Stimulated activated CD4-positive, alpha-beta T cell treated with anti-CD3 and anti-CD28 coated beads, Interleukin-15, amount 100 ng/mL, for 1 hour (primary cell): ENCODE measurements at places on chromosomes 7 and 10.

GRCh38 chr7:81195033-81195432 lies 276.2 kb upstream of the SEMA3C start:
- DNase-seq, result no peak

- DNase-seq, result no peak
These were observed 30.2 kb upstream of the IKZF1 start for GRCh38 chr7:50274361-50274760.

DNA sequence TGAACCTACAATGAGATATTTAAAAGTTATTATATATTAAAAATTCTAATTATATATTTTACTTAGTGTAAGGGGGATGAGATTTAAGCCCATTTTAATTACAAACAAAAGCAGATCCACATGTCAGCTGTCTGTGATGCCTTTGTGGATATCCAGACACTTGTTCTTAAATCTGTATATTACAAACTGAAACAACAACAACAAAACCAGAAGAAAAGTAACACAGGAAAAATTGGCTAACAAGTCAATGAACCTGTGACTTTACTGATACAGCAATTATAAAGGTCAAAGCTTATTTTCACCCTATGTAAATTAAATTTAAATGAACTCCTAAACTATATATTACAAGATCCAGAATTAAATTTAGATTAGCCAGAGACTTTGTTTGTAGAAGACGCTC lies 222.7 kb downstream of the CHCHD3 start:
- DNase-seq, result no peak

- no peak for DNase-seq
These were observed 2.1 kb downstream of the PAXIP1 start for GRCh38 chr7:155000795-155001194.

DNA sequence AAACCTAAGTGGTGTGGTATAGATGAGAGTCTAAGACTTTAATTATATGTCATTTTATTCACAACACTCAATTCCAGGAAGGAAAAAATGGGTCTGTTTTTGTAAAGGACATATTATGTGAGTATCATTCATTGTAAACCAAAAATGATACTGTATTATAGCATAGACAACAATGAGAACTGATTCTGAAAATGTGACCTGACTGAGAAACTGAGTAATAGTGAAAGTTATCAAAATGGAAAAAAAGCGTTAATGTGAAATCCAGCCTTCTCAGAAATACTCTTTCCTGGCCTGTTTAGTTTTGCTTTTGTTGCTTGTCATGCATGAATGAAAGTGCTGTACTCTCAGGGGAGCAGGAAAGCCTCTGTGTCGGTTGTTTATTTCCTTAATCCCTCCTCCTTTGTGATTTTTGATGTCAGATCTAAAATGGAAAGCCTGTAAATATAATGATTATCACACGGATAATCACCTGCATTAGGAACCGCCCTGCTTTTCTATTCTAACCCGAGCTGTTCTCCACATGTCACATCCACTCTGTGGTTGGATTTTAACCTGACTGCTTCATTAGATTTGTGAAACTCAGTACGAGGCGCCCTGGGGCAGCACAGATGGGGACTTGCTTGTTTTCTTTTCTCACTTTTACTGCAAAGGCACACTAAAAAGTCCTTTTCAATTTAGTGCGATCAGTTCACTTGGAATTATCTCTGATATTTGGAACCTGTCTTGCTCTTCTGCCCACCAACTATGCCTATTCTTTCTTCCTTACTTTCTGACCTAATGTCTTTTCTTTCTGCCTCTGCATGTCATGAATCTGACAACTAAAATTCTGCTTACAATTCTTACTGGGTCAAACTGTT lies 240.9 kb upstream of the KAT6B start:
- DNase-seq, result no peak

GRCh38 chr7:44141221-44141850 lies at the start of gene MYL7:
MYL7 (minus strand) TSS chr7:44141332; CDS start chr7:44141305, 27 bp downstream.
- no peak for DNase-seq

DNA sequence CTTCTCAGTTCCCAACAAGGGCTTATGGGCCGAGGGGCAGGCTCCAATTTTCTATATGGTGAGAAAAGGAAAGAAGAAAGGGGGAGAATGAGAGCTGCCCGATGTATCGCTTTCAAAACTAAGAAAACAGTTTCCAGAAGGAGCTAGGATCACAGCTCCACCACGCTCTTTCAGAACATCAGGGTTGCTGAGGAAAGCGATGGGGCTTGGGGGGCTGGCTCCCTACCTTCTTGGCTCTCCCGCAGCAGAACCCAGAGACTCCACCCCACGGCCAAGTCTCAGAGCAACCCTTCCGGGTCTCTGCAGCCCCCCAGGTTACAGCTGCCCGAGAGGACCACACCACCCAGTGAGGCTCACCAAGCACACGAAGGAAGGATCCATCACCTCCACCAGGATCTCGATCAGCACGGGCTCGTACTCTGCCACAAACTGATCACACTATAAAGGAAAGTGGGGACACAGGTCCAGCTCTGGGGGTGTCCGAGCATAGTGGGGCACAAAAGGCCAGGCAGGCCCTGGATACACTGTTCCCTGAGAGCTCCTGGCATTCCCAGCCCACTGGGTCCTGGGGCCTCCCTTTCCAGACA lies 32.3 kb downstream of the PSAP start:
- no peak for DNase-seq

DNA sequence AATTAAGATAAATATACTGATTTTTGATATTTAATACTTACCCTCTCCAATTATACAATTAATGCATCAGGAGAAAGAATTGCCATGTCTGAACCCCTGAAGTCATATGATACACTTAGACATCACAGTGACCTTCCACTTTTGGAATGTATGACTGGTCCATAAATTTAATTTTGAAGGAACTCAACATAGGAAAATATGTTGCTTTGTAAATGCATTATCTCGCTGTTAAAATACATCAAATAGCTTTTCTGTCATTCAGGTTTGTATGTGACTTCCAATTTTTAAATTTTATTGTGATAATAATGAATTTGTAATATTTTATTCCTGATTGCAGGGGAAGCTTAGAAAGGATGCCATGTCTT lies 631.9 kb upstream of the ANKRD30A start:
- no peak for DNase-seq

DNA sequence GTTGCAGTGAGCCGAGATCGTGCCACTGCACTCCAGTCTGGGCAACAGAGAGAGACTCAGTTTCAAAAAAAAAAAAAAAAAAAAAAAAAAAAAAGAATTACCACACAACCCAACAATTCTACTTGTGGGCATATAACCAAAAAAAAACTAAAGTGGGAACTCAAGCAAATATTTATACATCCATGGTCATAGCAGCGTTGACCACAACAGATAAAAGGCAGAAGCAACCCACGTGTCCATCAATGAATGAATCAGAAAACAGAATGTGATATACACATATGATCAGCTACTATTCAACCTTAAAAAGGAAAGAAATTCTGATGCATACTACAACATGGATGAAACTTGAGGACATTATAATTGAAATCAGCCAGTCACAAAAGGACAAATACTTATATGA lies 179.3 kb upstream of the NEBL start:
- DNase-seq, result no peak

GRCh38 chr7:133081119-133081598 lies 731 bp downstream of the CHCHD3 start:
- no peak for DNase-seq

DNA sequence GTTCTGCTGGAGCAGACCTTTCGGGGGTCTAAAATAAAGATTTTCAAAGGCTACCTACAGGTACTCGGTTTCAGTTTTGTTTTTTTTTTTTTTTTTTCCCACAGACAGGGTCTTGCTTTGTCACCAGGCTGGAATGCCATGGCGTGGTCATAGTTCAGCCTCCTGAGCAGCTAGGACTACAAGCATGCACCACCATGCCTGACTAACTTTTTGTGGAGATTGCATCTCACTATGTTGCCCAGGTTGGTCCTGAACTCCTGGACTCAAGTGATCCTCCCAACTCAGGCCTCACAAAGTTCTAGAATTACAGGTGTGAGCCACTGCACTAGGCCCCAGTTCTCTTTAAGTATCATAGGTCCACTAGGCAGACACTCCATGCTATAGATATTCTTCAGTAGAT lies 34.5 kb downstream of the BAMBI start:
- no peak for DNase-seq

DNA sequence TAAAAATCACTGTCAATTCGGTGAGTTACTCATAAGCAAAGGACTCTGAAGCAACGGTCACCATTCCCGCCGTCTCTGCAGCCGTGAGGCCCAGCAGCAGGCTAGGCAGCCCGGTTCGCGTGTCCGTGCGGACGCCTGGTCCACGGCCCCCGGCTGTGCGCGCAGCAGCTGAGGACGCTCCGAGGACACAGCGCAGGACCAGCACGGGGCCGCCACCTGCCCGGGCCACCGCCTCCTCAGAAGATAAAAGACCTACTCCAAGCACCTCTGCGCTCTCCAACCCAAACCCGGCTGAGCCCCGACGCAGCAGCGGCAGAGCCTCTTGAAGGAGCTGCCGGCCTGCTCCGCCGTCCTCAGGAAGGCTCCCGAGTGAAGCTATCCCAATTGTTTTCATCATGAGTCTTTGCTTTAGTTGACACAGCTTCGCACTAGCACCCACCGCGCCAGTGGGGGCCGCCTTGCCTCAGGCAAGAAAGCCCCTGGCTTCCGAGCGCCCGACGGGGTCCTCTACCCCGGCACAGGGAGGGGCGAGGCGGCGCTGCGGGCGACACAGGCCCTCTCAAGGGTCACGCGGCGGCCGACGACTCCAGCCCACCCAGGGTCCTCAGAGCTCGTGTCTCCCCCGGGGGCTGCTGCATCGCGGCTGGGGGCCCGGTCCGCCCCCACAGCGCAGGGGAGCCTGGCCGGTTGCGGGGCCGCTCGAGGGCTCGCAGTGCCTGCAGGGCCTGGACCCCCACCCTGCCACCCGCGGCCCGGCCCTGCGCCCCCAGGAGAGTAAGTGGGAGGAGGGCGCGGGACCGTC lies 16.9 kb upstream of the GPR146 start:
- DNase-seq, result no peak

DNA sequence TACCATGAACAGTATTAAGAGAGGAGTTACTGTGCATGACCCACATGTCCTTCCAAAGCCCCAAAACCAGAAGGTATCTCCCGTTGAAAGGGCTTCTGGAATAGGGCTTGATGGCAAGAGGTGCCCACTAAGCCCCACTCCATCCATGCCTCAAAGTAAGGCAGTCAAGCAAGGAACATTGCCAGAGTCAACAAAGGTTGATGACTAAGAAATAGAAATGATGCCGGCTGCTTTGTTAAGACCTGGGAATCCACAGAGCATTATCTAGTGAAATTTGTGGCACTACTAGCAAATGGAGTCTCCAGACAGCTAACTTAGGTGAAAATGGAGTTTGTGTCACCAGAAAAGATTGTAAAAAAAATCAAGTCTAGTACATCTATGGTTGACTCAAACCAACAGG lies 6.2 kb downstream of the SFR1 start:
- no peak for DNase-seq

DNA sequence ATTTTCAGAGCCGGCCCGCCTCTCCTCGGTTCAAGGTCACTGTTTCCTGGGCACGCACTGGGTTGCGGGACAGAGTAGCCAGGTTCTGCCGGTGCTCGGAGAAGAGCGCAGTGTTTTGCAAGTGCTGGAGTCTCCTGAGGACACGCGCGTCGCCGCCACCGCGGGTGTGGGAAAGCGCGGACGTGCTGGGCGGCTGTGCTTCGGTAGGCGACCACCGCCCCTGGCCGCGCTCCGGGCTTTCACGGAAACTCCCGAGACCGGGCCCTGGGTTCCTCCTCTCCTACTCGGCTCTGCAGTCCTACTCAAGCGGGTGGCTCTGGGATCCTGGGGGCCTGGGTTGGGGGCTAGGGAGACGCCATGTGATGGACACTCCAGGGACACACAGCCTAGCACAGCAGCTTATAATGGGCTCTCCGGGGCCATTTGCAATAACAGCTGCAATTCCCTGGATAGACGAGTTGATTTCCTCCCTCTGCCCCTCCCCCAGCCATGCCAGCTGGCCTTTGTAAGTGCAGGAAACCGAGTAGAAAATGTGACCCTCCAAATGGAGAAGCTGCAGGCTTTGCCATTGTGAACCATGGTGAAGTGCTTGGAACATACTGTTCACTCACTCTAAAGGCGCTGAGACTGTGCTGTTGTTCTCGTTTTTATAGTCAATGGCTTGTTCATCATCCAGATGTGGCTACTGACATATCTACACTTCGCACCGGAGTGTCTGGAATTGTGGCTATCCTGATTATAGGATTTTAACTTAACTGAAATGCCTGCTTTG lies 2.1 kb downstream of the FRAT1 start:
- no peak for DNase-seq

- DNase-seq, result no peak
These were observed 97.6 kb downstream of the PTN start for GRCh38 chr7:137245890-137246289.

DNA sequence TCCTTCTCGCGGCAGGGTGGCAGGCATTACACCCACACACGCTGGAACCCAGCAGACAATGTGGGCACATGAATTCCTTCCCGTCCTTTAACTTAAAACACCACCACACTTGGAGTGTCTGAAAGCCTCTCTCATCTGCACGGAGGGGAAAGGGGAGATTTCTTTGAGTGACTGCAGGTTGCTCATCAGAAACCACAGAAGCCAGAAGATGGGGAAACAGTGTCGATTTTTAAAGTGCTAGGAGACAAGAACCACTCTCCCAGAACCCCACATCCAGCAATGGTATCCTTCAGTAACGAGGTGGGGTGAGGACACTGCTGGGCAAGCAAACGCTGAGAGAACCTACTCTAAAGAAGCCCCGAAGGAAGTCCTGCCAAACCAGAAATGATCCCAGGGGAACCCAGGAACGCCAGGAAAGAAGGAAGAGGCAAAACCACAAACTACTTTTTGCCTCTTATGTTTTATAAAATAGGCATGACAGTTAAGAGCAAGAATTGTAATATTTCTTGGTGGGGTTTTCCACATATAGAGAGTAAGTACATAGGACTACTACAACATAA lies 254.3 kb downstream of the ELFN1 start:
- no peak for DNase-seq

GRCh38 chr7:140304191-140304799 lies 94.0 kb downstream of the SLC37A3 start:
- DNase-seq, result no peak

- DNase-seq, result no peak
These were observed 7.6 kb downstream of the ADARB2 start for GRCh38 chr10:1729751-1730150.

DNA sequence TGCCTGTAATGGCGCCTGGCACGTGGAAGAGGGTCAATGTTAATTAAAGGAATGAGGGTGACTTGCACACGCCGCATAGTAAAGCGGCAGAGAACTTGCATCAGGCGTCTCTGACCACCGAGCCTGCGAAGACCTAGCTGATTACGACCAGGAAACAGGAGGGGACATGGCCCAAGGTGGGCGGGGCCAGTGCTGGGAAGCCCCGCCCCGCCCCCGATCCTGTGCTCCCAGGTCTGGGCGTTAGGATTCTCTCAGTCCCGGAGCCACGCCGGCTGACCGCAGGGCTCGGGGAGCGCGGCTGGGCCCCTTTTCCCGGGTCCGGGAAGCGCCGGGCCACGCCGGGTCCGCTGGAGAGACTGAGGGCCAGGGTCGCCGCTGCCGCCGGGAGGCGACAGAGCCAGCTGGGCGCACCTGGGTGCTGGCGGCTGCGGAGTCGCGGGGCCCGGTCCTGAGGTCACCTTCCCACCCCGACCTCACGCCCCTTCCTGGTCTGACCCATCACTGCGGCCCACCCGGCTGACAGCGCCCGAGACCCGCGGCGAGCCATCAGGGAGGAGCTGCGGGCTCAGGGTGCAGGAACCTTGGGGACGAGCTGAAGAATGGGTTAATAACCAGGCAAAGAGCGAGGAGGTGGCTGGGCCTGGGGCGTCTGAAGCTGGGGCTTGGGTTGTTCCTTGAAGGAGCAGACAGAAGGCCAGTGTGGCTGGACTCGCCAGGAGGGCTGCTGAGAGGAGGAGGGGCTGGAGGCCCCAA lies 23.0 kb upstream of the GRID1 start:
- DNase-seq, result no peak
